ENCODE measurements at places on chromosomes 13 and 19. TPM values are rescaled to one million over a fixed set of nuclear protein-coding genes. Genes with fewer than 3 reads are reported as not detected.

The NLRP9 gene
- total RNA-seq, result not detected

The ZFP36 gene
- total RNA-seq, result 9.3 TPM

The CD33 gene
- 0.11 TPM for total RNA-seq

The EFNA2 gene
- total RNA-seq, result 0.13 TPM

The SSC5D gene
- 0.45 TPM for total RNA-seq

The PNMA8B gene
- not detected for total RNA-seq

The DNAAF3 gene
- total RNA-seq, result 1.3 TPM

The LHB gene
- not detected for total RNA-seq

The KLK4 gene
- not detected for total RNA-seq

The OSCAR gene
- 1.5 TPM for total RNA-seq

The POLR1G gene
- total RNA-seq, result 24.6 TPM

The ZNF222 gene
- 3.8 TPM for total RNA-seq
